ENCODE measurements at places on chromosomes 6 and 20. TPM values are rescaled to one million over a fixed set of nuclear protein-coding genes. Genes with fewer than 3 reads are reported as not detected.

CCN5 gene
- not detected for total RNA-seq

CNBD2 gene
- total RNA-seq: 1.4 TPM

ATP9A gene
- 25.4 TPM for total RNA-seq

PRSS16 gene
- total RNA-seq: not detected

PHACTR1 gene
- 8.8 TPM for total RNA-seq

RBPJL gene
- total RNA-seq: not detected

SNAI1 gene
- 0.46 TPM for total RNA-seq

POPDC3 gene
- 1.3 TPM for total RNA-seq

Measured in epithelial cell of umbilical artery (primary cell).